Sigmoid colon (tissue), 7 donors: ENCODE measurements at places on chromosomes 13 and 19.

DNA sequence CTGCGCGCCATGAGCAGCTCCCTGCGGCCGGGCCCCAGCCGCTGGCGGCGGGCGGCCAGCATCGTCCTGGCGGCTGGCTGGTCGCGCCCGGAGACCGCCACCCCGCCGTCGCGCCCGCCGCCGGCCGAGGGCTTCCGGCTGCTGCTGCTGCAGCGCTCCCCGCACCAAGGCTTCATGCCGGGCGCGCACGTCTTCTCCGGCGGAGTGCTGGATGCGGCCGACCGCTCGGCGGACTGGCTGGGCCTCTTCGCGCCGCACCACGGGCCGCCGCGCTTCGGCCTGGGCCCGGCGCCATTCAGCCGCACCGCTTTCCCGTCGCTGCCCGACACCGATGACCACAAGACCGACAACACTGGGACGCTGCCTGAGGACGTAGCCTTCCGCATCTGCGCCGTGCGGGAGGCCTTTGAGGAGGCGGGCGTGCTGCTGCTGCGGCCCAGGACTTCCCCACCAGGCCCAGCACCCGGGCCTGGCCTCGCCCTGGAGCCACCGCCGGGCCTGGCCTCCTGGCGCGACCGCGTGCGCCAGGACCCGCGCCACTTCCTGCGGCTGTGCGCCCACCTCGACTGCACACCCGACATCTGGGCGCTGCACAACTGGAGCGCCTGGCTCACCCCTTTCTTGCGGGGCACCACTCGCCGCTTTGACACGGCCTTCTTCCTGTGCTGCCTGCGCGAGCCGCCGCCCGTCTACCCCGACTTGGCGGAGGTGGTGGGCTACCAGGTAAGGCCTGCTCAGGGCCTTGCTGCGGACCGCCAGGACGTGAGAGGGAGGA is 518 bp downstream of the NUDT19 start:
- DNase-seq = peak; percentile 76

GRCh38 chr13:47241446-47241845 is 344.6 kb upstream of the HTR2A start:
- DNase-seq = no peak

DNA sequence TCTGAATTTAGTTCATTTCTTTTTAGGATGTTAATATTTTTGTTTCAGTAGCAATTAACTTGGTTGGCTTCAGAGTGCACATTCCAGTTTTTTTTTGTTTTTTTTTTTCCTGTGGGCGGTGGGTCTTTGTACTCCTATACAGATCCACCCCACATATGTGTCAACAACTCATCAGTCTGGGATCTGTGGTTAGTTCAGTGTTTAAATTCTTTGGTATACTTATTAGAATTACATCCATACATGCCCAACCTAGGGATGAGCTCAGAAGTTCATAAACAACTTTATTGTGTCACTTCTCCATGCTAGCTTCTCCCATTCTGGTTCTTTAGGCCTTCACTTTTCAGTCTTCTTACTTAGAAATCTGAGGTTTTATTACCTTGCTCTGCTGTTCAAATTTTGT is 50.9 kb downstream of the PCCA start:
- DNase-seq = no peak

- DNase-seq = no peak
Measured at GRCh38 chr13:113273321-113273720, 23.7 kb upstream of the LAMP1 start.

DNA sequence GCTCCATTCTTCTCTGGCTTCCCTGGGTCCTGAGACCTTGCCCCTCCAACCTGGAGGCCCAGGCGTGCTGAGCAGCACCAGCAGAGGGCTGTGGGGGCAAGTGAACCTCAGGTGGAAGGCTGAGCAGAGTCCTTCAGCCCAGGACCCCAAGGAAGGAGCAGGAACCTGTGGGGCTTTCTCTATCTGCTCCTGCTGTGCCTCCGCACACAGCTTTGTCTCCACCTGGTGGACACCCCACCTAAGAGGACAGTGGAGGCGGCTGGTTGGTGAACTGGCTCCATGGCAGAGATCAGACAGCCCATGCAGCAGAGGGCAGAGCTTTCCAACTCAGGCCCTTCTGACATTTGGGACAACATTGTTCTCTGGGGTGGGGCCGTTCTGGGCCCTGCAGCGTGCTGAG is 19.7 kb downstream of the ZFR2 start:
- DNase-seq = no peak

DNA sequence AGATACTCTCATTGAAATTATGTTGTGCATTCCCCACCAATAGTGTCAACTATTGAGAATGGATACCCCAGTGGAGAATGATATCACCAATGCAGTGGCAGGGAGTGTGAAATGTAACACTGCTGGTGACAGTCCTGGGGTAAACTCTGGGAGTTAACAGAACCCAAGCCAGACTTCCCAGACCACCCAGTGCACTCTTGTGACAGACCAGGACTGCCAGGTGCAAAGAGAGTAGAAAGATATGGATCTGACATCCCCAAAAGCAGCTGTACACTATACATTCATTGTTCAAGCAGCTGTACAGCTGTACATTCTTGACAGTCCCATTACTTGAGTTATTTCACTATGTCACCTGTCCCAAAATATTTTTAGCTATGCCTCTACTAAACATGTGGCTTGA is 886.6 kb downstream of the DIAPH3 start:
- DNase-seq = no peak

DNA sequence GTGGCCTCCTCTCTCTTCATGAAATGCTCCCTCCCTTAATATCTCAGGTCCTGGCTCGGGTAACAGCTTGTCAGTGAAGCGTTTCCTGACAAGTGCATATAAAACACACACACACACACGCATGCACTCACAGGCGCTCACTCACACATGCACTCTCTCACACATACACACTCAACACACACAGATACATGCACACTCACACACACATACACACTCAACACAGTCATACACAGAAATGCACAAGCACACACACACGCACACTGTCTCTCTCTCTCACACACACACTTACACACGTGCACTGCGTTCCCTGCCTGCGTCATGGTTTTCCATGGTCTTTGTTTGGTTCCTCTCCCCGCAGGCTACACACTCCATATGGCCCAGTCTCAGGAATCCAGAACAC is 344.1 kb downstream of the UQCRFS1 start:
- DNase-seq = no peak

DNA sequence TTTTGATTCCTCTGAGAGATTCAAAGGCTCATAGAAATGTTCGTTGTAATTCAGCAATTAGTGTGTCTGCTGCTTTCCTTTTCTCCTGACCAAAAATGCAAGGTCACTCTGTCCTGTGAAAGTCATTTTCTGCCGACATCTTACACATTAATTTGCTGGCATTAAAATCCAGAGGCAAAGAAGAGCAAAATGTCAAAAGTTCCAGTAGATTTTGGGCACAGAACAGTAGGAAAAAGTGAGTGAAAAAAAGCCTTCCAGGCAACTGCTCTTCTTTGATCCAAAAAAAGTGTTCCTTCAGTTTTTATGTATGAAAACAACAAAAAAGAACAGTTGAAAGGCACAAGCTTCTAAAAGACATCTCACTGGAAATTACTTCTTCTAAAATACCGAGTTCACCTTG is 413.8 kb downstream of the FOXO1 start:
- DNase-seq = no peak

- no peak for DNase-seq
Measured at GRCh38 chr13:54078271-54078870, 1049.8 kb downstream of the OLFM4 start.

GRCh38 chr13:104114101-104114500 is 1047.9 kb upstream of the SLC10A2 start:
- no peak for DNase-seq

DNA sequence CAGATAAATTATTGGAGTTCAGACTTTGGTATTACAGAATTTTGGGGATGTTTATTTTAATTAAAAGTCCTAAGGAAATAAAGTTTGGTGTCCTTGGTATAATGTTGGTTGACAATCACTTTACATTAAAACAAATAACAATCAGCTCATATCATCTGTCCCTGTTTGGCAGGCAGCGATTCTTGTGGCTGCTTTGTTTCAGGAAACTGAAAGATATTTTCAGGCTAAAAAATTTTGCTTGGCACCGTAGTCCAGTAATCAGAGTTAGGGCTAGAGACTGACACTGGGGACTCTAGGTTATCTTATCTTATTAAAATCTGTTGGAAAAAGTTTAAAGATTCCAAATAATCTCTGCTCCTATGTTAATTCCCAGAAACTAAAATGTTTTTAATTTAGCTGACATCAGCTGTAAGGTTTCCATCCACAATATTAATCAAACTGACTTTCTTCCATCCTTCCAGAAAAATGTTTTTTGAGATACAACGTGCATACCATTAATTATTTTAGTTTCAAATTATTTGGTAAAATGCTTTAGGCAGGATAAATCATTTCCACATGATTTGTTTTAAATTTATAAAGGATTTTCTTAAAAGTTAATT is 97.6 kb downstream of the ZIC5 start:
- no peak for DNase-seq

DNA sequence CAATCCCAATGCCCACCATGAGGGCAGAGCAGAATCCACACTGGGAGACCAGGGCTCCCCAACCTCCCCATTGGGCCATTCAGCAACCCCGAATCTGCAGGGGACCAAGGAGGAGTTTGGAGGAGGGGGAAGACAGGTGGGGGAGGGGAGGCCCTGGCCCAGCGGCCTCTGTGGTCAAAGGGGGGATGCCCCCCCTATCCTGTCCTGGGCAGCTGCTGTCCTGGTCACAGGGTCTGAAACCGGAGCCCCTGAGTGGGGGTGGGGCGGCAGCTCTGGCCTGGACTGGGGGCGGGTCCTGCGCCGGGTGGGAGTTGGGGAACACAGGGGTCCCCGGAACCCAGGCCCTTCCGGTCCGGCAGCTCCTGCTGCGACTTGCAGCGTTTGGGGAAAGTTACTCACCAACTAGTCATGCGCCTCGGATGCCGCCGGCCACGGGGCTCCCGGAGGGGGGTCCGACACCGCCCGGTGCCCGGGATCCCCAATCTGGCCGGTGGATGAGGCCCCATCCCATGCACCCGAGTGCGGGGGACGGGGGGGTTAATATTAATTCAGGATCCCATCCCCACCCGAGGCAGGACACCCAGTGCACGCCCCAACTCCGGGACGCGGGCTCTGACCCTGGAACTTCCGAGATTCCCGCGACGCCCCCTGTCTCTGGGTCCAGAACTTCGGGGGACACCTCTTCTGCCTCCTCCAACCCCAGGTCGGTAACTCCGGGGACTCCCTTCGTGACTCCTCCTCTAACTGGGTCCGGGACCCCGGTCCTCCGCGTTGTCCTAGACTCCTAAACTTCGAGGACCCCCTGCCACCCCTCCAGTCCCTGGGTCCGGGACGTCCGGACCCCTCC is 872 bp downstream of the HOMER3 start:
- DNase-seq = peak; percentile 84

DNA sequence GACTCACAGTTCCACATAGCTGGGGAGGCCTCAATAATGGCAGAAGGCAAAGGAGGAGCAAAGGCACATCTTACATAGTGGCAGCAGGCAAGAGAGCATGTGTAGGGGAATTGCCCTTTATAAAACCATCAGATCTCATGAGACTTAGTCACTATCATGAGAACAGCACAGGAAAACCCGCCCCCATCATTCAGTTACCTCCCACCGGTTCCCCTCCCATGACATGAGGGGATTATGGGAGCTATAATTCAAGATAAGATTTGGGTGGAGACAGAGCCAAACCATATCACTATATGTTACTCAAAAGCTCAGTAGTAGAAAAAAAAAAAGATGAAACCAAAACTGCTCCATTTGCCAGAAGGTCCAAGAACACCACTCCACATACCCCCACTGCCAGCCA is 58.5 kb downstream of the DNAJC15 start:
- DNase-seq = no peak

GRCh38 chr13:94369972-94370436 is 109.5 kb downstream of the DCT start:
- no peak for DNase-seq

DNA sequence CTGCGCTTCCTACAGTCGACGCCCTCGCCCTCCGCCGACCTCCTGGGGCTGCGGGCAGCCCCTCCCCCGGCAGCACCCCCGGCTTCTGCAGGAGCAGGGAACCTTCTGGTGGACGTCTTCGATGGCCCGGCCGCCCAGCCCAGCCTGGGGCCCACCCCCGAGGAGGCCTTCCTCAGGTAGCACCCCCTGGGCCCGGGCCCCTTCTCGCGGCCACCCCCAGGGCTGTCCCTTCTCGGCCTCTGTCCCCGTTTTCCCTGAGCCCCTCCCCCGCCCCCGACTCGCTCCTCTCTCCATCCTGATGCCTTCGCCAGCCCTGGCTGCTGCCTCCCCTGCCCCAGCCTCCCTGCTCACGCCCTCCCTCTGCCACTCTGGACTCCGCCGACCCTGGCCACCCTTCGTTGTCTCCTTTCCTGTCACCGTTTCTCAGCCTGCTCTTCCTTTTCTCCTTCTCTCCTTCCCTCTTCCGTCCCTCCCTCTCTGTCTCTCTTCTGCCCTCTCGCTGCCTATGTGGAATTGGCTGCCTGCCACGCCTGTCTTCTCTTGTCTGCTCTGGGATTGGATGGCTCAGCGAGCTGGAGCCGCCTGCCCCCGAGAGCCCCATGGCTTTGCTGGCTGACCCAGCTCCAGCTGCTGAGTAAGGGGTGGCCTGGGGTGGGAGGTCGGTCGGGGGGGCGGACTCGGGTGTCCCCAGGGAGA is 11.0 kb downstream of the FUZ start:
- peak; percentile 98 for DNase-seq

DNA sequence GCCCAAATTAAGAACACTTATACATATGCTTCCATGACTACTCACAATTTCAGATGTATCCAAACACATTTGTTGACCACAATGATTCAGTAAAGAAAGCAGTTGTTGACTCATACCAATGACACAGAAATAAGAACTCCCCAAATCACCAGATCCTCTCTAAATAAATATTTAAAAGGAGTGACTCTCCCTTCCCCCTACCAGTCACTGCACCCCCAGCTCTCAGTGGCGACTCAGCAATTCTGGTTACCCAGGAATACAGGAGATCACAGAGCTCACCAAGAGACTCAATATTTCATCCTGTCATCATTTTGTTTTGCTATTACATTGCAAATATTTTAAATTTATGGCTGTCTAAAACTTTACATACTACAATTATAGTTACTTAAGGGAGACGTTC is 131.5 kb downstream of the RGCC start:
- DNase-seq = no peak

DNA sequence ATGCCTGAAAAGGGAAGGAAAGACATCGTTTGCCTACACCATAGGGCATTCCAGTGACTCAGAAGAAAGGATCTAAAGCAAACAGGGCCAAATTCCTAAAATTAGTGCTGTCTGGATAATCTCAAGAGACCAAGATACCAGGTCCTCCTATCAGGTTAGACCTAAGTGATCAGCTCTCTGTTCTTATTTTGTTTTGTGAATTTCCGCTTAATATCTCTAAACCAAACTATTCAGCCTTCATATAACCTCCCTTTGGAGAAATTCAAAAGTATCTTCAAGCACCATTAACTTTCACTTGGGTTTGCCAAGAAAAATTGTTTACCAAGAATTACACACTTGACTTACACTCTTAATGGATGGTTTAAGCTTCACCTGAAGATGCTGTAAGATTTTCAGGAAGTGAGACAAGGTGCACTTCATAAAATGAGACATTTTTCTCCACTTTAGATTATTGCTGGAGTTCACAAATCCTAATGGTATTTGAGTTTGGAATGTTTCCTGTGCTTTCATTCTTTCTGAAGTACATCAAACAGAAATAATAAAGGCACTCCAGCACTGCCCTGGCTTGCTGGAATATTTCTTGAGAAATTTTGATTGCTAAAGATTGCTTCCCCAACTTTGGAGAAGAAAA is 376.1 kb downstream of the LMO7 start:
- no peak for DNase-seq

GRCh38 chr19:50162988-50163387 is at the start of gene IZUMO2:
Gene IZUMO2, minus strand, starts transcription at chr19:50163281. Its CDS starts 87 bp downstream, at chr19:50163194.
- no peak for DNase-seq
